ENCODE measurements at places on chromosomes 4 and X. TPM values are rescaled to one million over a fixed set of nuclear protein-coding genes. Genes with fewer than 3 reads are reported as not detected.
A peak's percentile ranks its signal among the peaks of the same experiment; 100 is the strongest.

GRCh38 chrX:100363896-100364295 is 46.2 kb downstream of the PCDH19 start:
- no peaks in the 10 kb centered on the region for H3K27me3 ChIP-seq
- no peak for DNase-seq
- no peaks in the 10 kb centered on the region for H3K36me3 ChIP-seq
- no peak overlapping the region for H3K4me3 ChIP-seq
- H3K27ac ChIP-seq, result no peak overlapping the region

DNA sequence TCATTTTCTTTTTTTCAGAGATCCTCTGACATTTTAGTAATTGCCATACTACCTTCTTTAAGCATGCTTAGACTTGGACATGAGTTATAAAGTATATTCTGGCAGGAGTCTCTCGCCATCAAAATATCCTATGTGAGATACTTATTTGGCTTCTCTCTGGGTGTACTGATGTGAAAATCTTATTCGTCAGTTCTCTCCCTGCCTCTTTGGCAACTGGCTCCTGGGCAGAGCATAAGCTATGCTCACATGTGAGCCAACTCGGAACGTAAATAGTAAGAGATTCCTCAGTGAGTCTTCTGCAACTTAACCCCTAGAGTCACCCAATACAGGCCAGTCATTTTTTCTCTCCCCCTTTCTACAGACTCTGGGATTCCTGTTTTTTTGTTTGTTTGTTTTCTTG is 91.6 kb downstream of the MAGEB17 start:
- DNase-seq, result no peak
- H3K4me3 ChIP-seq, result no peak overlapping the region
- 0 out of 2 replicates have a peak overlapping the region, but pooled peaks have one; percentile 28 for H3K27ac ChIP-seq
- H3K36me3 ChIP-seq, result peaks cover 15% of the 10 kb centered on the region

The ZNF157 gene
- 1.7 TPM for total RNA-seq

The ADRA2C gene
- total RNA-seq, result 21.8 TPM

The TRMT2B gene
- 15.4 TPM for total RNA-seq

The NPY1R gene
- 21.5 TPM for total RNA-seq
